ENCODE measurements at places on chromosomes 7 and 10.

DNA sequence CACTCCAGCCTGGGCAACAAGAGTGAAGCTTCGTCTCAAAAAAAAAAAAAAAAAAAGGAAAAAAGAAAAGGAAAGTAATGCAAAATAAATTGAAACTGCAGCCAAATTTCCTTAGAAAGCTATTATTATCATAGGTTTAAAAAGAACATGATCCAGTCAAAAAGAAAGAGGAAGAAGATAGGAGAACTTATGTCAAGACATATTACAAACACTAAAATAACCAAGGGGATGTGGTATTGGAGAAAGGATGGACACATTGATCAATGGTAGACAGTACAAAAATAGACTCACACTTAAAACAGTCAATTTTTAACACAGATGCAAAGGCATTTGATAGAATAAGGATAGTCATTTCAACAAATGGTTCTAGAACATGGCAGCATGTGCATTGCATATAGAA is 27.3 kb upstream of the PFKP start:
- no peak for DNase-seq

DNA sequence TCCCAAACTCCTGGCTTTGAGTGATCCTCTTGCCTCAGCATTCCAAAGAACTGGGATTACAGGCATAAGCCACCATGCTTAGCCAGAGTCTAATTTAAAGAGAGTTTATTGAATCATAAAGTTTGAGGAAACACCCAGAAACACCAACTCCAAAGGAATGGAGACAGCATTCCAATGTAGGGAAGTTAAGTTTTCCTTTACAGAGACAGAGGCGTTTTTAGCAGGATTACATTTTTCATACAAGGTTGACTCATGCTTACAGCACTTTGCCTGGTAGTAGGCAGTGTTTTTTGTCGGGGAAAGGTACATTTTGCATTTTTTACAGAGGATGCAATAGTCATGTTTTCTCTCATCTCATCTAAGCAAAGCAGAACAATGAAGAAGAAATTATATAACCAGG is 18.9 kb upstream of the OPN4 start:
- DNase-seq, result no peak

GRCh38 chr7:118731854-118732253 is 507.4 kb downstream of the ANKRD7 start:
- no peak for DNase-seq

- DNase-seq, result no peak
These were observed 49.5 kb downstream of the DIP2C start for GRCh38 chr10:639751-640672.

- no peak for DNase-seq
These were observed 205.6 kb upstream of the PTER start for GRCh38 chr10:16231176-16231575.

- DNase-seq, result no peak
These were observed 692.8 kb upstream of the LRRN3 start for GRCh38 chr7:110397927-110398660.

DNA sequence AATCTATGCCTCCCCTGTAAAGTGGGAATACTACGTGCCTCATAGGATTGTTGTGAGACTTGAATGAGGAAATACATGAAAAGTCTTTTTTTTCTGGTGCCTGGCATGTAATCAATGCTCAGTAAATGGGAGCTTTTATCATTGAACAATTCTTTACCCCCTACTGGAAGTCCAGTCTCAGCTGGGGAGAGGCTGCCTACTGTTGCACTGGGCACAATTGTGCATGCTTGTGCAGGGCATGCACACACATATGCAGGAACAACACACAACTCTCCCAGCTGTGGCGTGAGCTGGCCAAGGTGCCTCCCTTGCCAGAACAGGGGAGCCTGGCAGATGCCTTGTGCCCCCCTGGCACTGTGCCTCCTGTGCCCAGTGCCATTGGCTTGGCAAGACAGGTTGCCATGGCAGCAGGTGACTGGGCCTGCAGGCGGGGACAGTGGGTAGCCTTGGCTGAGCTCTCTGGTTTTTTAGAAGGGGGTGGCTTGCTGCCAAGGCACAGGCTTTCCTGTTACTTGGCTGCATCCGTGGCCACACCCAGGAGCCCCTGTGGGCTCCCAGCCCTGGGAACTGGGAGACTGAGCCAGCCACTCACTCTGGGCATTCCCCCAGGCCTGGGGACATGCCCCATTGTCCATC is 16.1 kb upstream of the PALD1 start:
- DNase-seq, result no peak

DNA sequence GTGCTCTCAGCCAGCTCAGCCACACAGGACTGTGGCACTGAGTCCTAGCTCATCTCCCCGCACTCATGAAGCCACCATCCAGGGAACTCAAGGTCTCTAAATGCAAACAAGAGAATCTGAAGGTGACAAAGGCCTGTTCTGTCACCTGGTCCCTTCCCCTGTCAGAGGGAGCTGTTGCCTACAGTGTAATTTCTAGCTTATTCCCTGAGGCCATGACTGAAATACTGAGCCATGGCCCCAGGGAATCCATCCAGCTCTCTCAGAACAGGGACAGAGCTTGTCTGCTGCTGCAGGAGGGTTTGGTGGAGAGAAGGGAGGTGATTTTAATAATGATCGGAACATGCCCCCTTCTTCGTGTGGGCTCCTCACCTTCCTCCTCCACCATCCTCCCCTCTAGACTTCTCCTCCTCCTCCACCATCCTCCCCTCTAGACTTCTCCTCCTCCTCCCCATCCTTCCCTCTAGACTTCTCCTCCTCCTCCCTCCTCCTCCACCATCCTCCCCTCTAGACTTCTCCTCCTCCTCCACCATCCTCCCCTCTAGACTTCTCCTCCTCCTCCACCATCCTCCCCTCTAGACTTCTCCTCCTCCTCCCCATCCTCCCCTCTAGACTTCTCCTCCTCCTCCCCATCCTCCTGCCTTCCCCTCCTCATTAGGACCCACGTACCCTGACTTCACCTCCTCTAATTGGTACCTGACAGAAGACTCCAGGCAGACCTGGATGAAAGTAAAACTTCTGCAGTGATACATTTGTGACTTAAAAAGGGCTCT is 338.0 kb upstream of the MKI67 start:
- peak; percentile 23 for DNase-seq

DNA sequence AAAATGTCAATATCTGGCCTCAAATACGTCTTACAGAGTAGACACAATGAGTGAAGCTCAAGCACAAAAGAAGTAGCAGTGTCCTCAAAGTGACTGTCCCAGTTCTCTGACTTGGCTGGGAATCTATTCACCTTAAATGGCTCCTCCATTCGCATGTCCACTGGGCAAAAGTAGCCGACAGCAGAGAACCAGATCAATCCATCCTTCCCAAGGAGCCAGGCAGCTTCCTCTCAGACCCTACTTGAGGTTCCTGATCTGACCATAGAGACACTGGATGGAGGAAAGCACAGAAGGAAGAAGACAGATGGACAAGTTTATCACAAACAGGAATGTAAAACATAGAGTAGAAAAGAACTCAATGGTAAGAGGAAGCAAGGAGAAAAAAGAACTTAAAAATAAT is 53.5 kb downstream of the CDK6 start:
- DNase-seq, result no peak

DNA sequence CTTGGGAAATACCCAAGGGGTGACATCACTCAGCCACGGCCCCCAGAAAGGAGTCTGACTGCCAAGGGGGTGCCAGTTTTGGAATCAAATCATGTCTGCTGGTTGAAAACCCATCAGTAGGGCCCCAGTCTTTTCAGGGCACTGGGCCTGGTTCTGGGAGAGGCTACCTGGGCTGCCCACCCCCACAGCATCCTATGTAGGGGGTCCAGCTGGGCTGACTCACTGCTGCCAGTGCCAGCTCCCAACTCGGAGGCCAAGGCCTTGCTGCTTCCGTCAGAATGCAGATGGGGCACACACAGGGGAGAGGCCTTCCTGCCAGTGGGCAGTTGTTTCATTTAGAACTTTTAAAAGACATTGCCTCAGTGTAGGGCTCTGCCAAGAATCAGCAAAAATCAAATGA is 39.5 kb upstream of the DMBT1 start:
- DNase-seq, result no peak

GRCh38 chr7:90972906-90973550 is 291.2 kb upstream of the FZD1 start:
- no peak for DNase-seq

- DNase-seq, result no peak
These were observed 66.9 kb downstream of the FAM53B start for GRCh38 chr10:124677293-124677699.

DNA sequence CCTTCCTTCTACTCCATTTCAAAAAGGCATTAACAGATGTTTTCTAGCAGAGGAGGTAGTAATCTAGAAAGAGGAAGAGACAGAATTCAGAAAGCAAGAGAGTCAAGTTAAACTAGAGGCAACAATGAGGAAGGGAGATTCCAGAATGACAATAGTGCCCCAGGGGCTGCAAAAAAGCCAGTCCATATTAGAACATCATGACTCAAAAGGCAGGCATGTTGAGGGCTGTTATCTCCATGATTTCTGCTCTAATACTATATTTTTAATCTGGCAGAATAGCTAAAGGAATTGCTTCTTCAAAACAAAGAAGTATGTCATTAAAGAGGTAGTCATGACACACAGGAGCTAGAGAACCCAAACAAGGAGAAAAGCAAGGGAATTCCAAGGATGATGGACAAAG is 599.6 kb downstream of the INHBA start:
- DNase-seq, result no peak
